ENCODE measurements at places on chromosomes 7 and 10.

GRCh38 chr7:5348134-5349004 lies 65.6 kb downstream of the SLC29A4 start:
- no peak for DNase-seq

DNA sequence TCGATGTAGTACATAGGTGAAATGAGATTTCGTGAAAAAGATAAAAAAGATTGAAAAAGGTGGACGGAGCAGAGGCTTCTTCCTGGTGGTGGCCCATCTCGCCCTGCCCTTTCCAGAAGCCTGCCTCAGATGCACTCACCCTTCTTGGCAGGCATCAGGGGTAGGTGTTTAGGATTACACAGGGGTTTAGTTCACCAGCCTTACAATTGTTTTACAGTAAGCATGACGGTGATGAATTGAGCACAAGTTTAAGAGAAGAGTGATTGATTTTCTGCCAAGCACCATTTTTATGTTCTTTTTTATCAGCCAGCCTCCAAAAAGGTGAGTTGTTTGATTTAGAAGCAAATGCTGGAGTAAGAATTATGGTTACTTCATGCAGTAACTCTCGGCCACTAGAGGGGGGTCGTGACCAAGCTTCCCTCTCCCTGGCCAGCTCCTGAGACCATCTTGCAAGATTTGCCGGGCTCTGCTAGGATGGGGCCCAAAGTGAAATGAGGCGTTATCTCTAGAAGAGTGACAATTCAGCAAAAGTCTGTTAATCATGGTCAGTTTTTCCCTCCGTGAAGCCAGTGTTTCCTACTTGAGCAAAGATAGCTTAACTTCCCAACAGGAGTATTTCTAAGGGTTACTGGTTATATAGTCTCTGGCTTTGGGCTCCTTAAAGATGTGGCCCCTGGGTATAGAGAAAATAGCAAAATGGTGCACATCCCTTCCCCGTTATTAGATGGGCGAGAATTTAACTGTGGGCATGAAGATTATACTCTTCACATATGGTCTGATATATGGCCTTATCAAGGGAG lies 228.8 kb downstream of the BMPER start:
- DNase-seq, result no peak

DNA sequence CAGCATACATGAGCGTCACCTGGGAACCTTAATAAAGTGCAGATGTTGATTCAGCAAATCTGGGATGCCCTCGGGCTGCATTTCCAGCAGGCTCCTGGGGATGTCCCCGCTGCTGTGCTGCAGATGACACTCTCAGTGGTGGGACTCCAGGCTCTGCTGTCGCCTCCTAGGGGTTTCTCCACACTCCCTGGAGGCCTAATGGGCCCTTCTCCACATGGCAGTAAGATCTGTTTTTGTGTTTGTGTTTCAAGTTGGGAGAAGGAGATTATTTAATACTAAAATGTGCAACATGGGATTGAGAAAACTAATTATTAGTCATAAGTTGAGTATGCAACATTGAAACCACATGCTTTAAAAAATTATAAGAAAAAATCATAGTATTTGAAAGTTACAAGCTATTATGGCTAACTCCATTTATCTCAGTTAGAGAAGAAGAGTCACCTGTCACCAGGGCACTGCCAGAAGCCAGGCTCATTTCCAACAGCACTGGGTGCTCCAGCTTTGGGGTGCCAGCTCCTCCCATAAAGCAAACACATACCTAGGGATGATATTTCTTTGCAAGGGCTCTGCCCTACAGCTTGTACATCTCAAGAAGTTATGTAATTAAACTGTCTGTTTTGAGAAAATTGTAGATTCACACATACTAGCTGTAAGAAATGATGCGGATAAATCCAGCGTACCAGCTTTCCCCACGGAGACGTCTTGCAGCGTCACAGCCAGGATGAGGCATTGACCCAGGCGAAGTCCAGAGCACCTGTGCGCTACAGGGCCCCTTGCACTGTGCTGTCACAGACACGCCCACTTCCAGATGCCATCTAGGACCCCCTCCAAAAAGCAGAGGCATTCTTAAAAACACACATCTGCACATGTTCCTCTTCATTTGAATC lies 106.4 kb downstream of the EGFR start:
- no peak for DNase-seq

- no peak for DNase-seq
Measured at GRCh38 chr7:140060788-140061606, 1.8 kb downstream of the PARP12 start.

DNA sequence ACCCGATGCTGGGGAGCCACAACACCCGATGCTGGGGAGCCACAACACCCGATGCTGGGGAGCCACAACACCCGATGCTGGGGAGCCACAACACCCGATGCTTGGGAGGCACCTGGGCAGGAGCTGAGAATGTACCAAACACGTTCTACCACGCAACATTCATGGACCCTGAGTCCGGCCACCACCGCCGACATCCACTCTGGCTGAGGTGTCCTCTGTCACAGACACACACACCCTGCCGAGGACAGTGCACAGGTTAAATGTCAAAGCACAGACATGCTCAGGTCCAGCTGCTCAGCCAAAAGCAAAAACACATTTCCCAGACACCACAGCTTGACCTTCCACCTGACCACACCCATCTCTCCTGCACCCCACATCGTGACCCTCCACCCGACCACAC lies 148.4 kb downstream of the DIP2C start:
- no peak for DNase-seq

- no peak for DNase-seq
Measured at GRCh38 chr10:118912961-118913600, 116.4 kb upstream of the NANOS1 start.

DNA sequence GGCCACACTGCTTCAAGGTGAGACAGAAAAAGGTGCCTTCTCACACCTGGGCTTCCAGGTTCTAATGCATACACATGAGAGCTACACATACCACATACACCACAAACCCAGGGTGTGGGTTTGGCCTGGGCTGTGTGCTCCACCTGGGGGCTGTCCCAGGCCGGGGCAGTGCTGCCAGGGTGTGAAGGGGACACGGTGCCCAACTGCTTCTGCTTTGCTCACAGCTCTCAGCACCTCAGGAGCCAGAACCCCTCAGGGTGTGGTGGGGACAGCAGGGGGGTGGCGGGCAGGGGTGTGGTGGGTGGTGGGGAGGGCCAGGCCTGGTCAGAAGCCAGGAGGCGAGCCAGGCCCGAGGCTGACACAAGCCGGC lies 51.1 kb downstream of the TMEM209 start:
- no peak for DNase-seq

GRCh38 chr7:37245590-37245989 lies 203.1 kb downstream of the ELMO1 start:
- DNase-seq, result no peak

DNA sequence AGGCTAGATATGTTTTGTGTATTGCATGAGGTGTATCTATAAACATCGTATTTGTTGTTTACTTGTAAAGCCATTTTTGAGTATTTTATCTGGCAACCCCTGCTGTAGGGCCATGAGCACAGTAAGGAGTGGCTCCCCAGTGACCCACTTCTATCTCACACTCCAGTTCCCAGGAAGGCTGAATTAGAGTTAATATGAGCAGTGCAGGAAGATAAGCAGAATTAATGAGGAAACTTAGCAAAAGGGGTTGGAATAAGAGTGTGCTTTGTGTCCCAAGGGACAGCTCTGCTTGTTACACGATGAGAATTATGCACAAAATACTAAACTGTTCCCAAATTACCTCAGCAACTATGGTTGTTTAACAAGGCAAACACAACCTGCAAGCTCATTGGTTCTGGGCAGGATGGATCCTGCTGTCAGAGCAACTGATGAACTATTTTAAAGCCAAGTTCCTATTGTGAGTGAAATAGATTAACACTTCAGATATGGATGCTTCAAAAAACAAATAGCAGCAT lies 1005.8 kb downstream of the NRG3 start:
- no peak for DNase-seq

- DNase-seq, result no peak
Measured at GRCh38 chr10:116146372-116147140, 126.5 kb downstream of the GFRA1 start.

- no peak for DNase-seq
Measured at GRCh38 chr7:118080947-118081346, 103.0 kb upstream of the LSM8 start.

DNA sequence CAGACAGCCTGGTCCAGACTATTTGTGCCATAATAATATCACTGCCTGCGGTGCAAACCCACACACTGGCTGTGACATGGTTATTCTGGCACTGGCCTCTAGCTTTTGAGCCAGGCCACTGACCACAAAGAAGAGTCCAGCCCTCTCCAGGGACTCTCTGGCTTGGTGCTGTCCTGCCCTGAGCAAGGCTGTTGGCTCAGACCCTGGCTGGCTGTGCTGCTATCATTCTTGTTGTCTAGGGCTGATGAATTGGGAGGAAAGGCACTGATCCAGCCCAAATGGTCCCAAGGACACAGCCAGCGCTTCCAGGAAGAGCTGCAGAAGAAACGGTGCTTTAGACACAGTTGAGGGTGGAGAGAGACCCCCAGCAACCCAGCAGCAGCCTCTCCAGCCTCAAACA lies 80.8 kb downstream of the TMEM130 start:
- DNase-seq, result no peak

DNA sequence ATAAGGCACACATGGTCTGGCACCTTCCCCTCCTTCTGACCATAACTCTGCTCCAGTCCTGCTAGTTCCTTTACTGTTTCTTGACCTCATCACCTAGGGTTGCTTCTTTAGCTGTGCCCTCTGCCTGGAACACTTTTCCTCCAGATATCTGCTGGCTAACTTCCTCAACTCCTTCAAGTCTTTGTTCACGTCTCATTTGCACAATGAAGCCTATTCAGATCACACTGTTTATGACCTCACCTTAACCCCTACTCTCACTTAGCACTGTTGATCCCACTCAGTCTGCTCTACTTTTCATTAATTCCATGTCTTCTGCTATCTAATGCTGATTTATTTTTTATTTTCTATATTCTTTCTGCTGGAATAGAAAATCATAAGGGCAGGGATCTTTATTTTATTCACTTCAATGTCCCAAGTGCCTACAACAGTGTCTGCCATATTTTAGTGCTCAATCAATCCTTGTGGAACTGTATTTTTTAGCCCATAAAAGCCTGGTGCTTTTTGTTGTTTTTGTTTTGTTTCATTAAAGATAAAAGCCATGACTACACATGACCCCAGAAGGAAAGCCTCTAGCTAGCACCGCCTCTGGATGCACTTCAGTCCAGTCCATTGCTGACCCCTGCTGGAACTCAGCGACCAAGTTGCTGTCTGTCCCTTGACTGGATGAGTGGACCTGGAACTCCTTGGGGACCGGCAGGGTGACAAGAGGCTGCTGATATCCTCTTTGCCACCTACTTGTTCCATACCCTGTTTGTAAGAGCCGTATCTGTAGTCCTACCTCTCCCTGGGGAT lies 12.3 kb downstream of the KLF14 start:
- no peak for DNase-seq

DNA sequence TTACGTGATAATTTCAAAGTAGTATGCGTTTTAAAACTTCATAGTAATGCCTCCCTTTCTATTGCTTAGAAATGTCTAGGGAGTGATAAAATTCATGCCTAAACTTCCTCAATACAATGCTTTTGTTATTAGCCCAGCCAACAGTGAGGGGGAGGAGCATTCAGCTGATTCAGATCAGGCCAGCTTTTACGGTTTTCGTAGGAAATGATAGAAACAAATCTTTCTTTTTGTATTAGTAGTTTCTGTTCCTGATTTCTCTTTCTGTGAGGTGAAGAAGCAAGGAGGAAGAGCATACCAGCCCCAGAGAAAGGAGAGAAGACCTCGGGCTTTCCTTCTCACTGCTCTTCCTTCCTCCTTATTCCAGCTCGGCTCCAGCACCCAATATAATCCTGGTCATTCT lies 35.2 kb upstream of the ITPRID1 start:
- DNase-seq, result no peak

DNA sequence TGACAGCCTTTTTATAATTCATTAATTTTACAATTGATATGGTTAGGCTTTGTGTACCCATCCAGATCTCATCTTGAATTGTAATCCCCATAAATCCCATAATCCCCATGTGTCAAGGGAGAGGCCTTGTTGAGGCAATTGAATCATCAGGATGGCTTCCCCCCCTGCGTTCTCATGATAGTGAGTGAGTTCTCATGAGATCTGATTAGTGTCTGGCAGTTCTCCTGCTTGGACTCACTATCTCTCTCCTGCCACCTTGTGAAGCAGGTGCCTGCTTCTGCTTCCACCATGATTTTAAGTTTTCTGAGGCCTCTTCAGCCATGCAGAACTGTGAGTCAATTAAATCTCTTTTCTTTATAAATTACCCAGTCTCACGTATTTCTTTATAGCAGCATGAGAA lies 165.7 kb upstream of the GNAI1 start:
- DNase-seq, result no peak

- peak; percentile 35 for DNase-seq
Measured at GRCh38 chr10:129888784-129889616, 75.1 kb downstream of the EBF3 start.

GRCh38 chr10:28790146-28790545 lies 112.8 kb downstream of the BAMBI start:
- no peak for DNase-seq

- DNase-seq, result no peak
Measured at GRCh38 chr10:34853357-34853756, 38.3 kb upstream of the PARD3 start.

GRCh38 chr10:83886871-83887270 lies 252.4 kb upstream of the GHITM start:
- no peak for DNase-seq
